ENCODE measurements at places on chromosomes 5 and 9.

- DNase-seq = peak; percentile 92
Observed at GRCh38 chr9:35646533-35647265, 4.0 kb downstream of the SIT1 start.

- DNase-seq = no peak
Observed at GRCh38 chr5:116488356-116489041, 86.1 kb downstream of the SEMA6A start.

DNA sequence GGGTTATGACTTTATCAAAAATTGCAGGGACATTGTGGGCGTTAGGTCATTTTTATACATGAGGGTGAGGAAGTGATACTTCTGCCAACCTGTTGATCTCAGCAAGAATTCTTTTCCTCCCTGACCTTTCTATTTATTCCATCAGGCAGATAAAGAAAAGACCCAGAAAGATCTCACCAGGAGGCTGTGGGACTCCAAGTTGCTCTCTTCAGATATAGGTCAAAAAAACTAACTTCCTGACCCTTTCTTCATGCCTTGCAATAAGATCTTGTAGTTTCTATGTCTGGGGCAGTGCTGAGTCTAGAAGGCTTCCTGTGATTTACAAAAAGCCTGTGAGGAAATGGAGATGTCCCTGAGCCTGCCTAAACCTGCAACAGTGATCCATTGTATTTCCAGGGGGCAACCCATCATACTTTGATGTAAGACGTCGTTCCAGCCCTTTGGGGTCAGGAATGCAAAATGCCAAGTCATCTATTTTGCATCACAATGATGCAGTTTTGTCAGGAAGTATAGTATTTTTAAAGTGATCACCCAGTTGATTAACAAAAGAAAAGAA, 22.0 kb upstream of the PIK3R1 start:
- DNase-seq = no peak

DNA sequence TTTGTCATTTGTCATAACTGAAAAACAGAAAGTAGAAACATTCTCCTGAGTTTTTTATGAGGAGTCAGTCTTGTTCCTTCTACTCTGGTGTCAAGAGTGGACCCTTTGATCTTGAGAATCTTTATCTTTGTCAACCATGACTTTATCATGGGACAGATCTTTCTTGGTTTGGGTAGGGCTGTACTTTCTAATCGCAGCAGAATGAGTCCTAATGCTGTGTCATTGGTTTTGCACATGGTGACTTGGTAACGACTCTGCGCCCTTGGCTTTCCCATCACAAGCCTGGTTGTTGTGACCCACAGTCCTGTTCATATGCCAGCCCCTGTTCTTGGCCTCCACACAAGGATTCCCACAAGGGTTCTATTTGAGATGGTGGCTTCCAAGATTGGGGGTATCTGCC, 45.6 kb downstream of the AOPEP start:
- DNase-seq = no peak

- DNase-seq = no peak
Observed at GRCh38 chr9:112631313-112632070, 86.4 kb downstream of the INIP start.

- no peak for DNase-seq
Observed at GRCh38 chr5:141915881-141916336, 7.8 kb upstream of the DELE1 start.

DNA sequence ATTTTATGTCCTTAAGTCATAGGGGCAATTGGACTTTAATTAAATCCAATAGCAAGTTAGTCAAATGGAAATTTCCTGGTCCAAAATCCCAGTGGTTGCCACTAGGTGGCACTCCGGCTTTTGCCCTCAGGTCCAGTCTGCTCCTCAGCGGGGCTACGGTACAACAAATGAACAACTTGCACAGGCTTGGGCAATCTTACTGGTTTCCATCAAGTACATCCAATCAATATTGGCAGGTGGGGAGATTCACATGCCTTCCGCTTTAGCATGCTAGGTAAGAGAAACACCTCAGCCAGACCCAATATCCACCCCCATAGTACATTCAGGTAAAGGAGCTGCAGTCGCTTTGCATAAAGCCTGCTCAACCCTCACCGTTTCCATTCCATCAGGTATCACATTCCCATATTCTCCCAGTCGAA, 6.3 kb upstream of the MXD3 start:
- peak; percentile 79 for DNase-seq

DNA sequence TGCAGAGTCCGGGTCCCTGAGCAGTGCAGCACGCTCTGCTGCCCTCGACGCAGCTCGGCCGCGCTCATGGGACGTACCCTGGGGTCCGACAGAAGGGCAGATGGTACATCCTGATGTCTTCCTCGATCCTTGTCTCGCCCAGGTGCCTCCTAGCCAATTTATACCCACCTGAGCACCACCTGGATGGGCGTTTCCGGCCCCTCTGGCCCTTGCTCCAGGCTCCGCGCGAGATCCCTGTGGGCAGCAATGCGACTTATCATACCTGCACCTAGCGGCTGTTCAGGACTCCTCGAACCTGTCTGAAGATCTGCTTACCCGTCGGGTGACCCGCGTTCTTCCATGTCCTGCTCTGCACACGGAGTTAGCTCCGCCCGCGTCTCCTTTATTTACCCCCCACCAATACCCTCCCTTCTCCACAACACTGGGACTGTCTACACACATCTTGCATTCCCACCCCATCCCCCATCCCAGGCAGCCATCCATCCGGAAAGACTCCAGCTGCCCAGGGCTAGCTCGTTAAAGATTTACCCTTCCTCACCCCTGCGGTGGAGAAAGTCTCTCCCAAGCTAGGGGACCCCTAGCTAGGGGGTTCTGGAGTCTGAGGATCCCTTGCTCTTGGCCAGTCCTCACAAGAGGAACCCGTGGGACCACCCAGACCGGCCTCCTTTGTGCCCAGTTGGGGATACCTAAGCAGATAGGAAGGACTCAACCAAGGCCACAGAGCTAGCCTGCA, at the start of gene KIF12:
TSS of gene KIF12 (minus strand) at position 357 of the 733 bp plus-strand sequence. CDS start at position 341, 16 bp downstream.
- no peak for DNase-seq

DNA sequence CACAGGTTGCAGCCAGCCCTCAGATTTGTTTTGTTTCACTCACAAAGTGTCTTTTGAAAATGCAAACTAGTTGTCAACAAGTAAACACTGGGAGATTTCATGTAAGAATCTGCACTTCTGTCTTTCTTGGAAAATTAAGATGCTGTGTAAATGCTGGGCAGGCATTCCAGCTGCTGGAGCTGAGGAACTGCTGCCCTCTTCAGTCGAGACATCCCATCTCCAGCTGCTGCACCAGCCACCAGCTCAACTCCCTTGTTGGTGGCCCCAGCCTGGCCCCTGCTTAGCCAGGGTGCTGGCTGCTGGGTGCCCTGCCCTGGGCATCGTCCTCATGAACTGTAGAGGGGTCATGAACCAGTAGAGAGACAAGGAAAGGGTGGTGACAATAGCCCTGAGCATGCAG, 33.1 kb upstream of the AFAP1L1 start:
- DNase-seq = no peak

- DNase-seq = no peak
Observed at GRCh38 chr5:123132316-123132715, 43.3 kb downstream of the PRDM6 start.

- no peak for DNase-seq
Observed at GRCh38 chr9:111890334-111890733, 6.3 kb upstream of the UGCG start.

DNA sequence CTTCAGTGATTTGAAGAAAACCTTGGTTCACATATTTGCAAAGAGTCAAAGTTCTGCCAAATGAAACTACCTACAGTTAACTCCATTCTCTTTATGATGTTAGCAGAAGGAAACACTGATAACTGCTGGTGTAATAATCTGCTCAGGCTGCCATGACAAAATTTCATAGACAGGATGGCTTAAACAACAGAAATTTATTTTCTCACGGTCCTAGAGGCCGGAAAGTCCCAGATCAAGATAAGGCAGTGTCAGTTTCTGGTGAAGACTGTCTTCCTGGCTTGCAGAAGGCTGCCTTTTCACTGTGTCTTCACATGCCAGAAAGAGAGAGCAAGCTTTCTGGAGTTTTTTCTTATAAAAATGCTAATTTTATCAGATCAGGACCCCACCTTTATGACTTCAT, 102.4 kb upstream of the PARP8 start:
- no peak for DNase-seq

GRCh38 chr9:113957821-113958341, 81.8 kb downstream of the ZNF618 start:
- DNase-seq = no peak

- no peak for DNase-seq
Observed at GRCh38 chr5:3124410-3124809, 372.9 kb upstream of the IRX2 start.

DNA sequence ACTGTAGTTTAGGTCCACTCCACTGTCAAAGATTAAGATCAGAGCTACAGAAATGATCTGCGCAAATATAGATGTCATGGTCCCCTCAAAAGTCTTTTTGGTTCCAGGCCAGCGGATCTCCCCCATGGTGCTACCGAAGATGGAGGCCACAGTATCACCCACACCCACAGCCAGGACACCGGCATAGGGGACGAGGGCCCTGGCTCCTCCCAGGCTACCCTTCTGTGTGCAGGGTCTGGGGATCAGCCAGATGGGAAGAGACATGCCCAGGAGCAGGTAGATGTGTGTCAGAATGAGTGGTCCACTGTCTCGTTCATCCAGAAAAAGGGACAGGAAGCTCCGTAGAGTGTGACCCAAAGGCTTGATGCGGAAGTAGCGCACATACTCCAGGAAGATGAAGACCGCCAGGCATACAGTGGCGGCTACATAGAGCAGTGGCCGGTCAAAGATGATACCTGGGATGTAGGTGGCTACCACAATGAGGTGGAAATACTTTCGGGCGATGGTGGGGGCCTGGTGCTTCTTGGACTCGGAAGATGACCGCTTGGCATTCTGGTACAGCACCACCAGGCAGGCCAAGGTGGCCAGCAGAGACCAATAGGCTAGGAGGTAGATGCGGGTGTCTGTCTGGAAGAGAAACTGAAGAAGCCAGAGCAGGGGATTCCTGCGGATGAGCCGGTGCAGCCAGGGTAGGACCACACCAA, 1.5 kb downstream of the DOLK start:
- DNase-seq = no peak

DNA sequence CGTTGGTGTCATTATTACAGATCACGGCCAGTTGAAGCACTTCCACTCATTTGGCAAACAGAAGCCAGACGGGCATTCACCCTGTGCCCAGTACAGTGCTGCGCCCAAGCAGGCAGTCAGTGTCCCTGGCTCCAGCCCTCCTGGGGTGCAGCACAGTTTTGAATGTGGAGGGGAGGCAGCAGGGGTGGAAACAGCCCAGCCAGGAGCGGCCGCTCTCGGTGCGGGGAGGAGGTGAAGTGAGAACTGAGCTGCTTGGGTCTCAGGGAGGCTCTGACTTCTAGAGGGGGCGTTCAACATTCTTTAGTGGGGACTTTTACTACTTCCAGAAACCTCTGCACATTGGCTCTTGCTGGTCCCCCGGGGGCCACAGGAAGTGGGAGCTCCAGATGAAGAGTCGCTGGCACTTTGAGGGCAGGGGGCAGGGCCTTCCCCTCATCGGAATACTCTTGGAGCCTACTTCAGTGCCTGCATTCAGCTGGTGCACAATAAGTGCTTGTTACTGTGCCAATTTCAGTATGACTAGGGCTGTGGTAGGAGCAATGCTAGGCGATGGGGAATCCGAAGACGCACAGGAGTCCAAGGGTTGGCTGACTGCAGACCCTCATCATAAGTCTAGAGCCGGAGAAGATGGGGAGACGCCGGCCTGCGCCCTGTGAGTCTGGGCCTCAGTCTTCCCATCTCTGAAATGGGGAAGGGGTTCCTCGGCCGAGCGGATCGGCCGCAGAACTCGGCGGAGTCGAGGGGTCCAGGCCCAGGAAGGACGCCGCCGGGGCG, 492 bp upstream of the NEK6 start:
- DNase-seq = no peak

- no peak for DNase-seq
Observed at GRCh38 chr5:133993185-133993936, 11.4 kb downstream of the VDAC1 start.

DNA sequence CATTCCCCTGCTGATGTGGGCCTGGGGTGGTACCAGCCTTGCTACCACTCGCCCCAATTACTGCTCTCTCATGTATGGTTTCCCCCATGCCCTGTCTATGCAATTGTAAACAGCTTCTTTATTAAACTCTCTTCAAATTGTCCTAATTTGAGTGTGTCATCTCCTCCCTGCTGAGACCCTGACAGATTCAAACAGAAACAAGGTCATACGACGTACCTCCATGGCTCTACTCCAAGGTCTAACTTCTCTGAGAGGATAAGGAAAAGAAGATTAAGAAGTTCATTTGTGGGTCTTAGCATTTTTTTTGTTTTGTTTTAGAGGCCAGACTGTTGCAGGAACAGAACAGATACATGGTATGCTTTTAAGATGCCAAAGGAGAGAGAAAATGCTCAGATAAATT, 38.0 kb downstream of the ABITRAM start:
- no peak for DNase-seq

GRCh38 chr5:142289708-142290576, 34.9 kb downstream of the SPRY4 start:
- no peak for DNase-seq

- DNase-seq = no peak
Observed at GRCh38 chr5:21806943-21807342, 1046.2 kb downstream of the CDH12 start.

DNA sequence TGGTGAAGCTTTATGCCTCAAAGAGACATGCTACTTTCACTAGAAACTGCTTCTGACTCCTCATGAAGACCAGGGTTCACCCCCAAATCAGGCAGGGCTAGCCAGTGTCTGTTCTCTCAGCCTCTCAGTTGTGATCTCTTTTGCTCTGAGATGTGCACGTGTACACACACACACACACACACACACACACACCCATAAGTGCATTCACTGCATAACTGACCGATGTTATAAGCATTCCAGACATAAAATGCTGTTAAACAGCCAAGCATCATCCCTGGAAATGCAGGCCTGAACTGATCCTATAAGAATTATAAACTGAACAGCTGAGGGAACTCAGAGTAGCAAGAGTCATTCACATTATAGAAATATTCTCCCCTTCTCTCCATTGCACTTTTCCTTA, 85.0 kb downstream of the FSTL4 start:
- DNase-seq = no peak

DNA sequence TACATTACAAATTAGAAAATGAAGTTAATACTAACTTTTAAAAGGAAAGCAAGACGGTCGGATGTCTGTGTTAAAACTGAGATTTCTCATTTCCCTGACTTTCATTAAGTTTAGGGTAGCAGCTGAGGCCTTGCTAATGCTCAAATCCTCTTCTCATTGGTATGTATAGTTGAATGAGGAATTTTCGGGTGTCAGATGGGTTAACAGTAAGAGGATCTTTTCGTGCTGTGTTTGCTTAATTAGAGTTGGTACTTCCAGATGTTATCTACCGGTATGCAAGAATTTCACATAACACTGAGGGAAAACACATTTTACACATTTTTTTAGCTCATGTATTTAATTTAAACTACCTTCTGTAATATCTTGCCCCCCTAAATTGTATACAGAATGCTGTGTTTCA, 168.2 kb upstream of the CTNND2 start:
- no peak for DNase-seq

- no peak for DNase-seq
Observed at GRCh38 chr5:170597109-170597751, 93.4 kb downstream of the KCNIP1 start.

DNA sequence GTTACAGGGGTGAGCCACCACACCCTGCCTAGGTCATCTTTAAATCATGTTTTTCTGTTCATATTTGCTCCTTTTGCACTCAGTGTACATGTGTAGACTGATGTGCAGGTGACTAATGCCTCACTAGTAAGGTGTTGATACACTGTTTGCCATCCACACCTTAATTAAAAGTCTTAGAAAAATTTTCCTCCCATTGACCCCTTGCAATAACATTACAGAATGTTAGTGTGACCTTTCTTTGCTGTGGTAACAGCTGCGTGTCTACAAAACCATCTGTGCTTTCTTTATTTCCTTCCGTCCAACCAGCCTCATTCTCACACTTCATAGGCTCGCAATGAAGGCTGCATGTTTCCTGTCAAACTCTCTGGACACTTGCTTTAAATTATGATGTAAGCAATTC, 6.6 kb upstream of the CEMIP2 start:
- no peak for DNase-seq

Data from activated CD8-positive, alpha-beta memory T cell treated with anti-CD3 and anti-CD28 coated beads, Interleukin-2, amount 50 U/mL, for 4 hours (primary cell).